Calu3 (cell line): ENCODE measurements at places on chromosomes 5 and 9. TPM values are rescaled to one million over a fixed set of nuclear protein-coding genes. Genes with fewer than 3 reads are reported as not detected.

DNA sequence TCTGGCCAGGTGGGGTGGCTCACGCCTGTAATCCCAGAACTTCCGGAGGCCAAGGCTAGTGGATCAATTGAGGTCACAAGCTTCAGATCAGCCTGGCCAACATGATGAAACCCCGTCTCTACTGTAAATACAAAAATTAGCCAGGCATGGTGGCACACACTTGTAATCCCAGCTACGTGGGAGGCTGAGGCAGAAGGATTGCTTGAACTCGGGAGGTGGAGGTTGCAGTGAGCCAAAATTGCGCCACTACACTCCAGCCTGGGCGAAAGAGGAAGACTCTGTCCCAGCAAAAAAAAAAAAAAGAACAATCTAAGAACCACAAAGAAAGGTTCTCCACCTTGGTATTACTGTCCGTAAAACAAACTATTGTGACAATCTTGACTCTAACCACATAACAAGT lies 9.7 kb downstream of the MYO10 start:
- peaks cover 38% of the 10 kb centered on the region for H3K4me1 ChIP-seq
- H3K27ac ChIP-seq: no peak overlapping the region
- peaks cover 7% of the 10 kb centered on the region for H3K36me3 ChIP-seq
- no peak for DNase-seq

GRCh38 chr5:78569441-78569840 lies 79.1 kb downstream of the LHFPL2 start:
- peak overlapping the region; percentile 91 for H3K27ac ChIP-seq
- no peaks in the 10 kb centered on the region for H3K27me3 ChIP-seq
- H3K4me3 ChIP-seq: peak overlapping the region; percentile 33
- H3K36me3 ChIP-seq: peaks cover 16% of the 10 kb centered on the region

DNA sequence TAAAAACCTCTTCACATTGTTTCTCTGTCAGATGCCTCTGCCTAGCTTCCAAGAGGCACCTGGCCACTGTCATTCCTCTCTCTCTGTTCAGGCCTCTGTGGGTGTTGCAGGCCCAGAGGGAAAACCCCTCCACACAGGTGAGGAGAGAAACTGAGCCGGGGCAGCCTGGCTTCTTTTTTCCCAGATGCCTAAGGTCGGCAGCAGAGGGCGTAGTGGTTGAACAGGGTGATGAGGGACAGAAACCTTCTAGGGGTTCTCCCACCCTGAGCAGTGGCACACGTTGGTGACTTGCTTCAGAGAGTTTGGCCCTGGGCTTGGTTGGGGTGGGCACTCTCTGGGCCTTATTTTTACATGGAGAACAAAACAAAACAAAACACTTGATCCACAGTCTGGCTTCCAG lies 12.2 kb downstream of the IL9 start:
- no peak overlapping the region for H3K27ac ChIP-seq
- peaks cover 21% of the 10 kb centered on the region for H3K4me1 ChIP-seq
- peak; percentile 25 for DNase-seq
- peaks cover 78% of the 10 kb centered on the region for H3K27me3 ChIP-seq
- H3K4me3 ChIP-seq: no peak overlapping the region

Gene ANGPTL2
- total RNA-seq: not detected in 2 replicates

Gene GPR151
- total RNA-seq: not detected in 2 replicates

DNA sequence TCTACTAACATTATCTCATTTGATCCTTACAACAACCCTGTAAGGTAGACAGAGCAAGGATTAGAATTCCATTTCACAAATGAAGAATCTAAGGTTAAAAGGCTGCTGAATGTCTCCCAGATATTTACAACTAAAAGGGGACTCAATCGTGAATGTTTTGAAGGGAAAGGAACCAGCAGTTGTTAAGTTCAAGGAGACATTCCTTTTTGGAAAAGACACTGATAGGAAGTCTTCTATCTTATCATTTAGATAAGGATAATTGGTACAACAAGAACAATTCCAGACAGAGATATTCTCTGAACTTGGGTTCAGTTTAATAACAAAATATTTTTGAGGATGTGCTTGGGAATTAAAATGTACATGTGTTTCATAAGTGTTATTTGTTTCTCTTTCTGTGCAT lies 37.5 kb upstream of the CER1 start:
- H3K4me3 ChIP-seq: no peak overlapping the region
- H3K4me1 ChIP-seq: no peaks in the 10 kb centered on the region
- H3K36me3 ChIP-seq: no peaks in the 10 kb centered on the region
- DNase-seq: no peak
- no peak overlapping the region for H3K27ac ChIP-seq

DNA sequence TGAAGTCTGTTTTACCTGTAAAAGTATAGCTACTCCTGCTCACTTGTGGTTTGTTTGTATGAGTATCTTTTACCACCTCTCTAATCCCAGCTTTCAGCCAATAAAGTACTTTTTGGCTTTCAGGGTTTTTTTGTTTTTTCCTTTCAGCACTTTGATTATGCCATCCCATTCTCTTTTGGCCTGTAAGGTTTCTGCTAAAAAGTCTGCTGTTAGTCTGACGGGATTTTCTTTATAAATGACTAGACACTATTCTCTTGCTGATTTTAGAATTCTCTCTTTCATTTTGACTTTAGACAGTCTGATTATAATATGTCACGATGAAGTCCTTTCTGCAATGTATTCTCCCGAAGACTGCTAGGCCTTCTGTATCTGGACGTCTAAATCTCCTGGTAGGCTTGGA lies 37.2 kb downstream of the TEX10 start:
- no peaks in the 10 kb centered on the region for H3K27me3 ChIP-seq
- H3K4me1 ChIP-seq: peaks cover 8% of the 10 kb centered on the region
- no peak overlapping the region for H3K4me3 ChIP-seq
- no peak overlapping the region for H3K27ac ChIP-seq

DNA sequence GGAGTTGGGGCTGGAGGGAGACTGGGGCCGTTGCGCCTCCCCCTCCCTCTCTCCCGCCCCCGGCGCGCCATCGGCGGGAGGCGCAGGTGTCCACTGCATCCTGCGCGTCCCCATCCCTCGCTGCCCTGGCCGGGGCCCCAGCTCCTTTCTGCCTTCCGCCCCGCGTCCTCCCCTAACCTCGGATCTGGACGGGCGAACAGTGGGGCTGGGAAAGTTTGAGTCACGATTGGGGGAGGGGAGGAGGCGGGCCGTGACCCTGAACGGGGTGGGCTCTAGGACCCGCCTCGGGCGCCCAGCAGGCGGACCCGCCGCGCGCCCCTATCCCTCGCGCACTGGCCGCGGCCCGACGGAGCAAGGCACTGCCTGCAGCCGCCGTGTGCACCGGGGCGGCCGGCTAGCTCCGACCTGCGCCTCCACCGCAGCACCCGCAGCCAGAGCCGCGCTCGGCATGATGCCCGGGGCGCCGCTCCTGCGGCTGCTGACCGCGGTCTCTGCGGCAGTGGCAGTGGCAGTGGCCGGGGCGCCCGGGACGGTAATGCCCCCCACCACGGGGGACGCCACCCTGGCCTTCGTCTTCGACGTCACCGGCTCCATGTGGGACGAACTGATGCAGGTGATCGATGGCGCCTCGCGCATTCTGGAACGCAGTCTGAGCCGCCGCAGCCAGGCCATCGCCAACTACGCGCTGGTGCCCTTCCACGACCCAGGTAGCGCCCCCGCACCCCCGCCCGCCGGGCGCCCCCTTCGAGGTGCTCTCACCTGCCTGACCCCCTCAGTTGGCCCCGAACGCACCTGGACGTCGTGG lies at the start of gene HMCN2:
TSS of gene HMCN2 (plus strand) at position 330 of the 805 bp plus-strand sequence. CDS start at position 449, 119 bp downstream.
- H3K4me3 ChIP-seq: no peak within 1 kb of the TSS
- no peaks in the 10 kb centered on the region for H3K36me3 ChIP-seq
- no peak for DNase-seq

Gene SSBP2
- total RNA-seq: 15.5 and 18.9 TPM in 2 replicates

Gene PCDHB8
- total RNA-seq: 0.21 and 0.61 TPM in 2 replicates

- peaks cover 46% of the 10 kb centered on the region for H3K27me3 ChIP-seq
- DNase-seq: no peak
- no peak overlapping the region for H3K4me3 ChIP-seq
- no peaks in the 10 kb centered on the region for H3K36me3 ChIP-seq
- H3K27ac ChIP-seq: no peak overlapping the region
Observed at GRCh38 chr9:88605512-88606362, 70.8 kb downstream of the NXNL2 start.

Gene TPPP
- total RNA-seq: 0.38 and 0.51 TPM in 2 replicates

DNA sequence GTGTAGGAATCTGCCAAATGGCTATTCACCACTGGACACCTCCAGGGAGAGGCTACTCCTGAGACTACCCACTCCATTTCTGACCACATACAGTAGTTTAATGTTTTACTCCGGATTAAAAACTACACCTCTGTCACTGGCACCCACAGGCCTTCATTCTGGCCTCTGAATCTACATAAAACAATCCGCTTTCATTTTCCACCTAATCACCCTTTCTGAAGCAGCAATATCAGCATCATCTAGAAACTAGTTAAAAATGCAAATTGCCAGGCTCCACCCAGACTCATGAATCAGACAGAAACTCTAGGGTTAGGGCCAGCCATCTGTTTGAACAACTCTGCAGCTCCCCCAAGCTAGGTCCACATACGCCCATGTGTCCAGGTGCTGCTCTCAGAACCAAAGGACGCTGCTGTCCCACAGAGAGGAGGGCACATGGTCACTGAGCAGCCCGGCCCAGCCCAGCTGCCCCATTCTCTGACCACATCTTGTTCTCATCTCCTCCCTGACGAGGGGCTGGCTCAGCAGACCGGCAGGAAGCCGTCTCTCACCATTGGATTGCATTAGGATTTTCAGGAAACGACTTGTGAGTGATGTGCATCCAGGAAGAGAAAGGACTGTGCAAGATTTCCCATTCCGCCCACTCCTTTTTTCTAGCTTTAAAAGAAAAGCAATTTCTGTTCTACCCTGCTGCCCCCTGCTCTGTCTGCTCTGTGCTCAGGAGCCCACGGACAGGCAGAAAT lies 34.7 kb downstream of the ADAM19 start:
- no peaks in the 10 kb centered on the region for H3K27me3 ChIP-seq
- H3K36me3 ChIP-seq: no peaks in the 10 kb centered on the region
- peaks cover 10% of the 10 kb centered on the region for H3K4me1 ChIP-seq
- DNase-seq: no peak
- no peak overlapping the region for H3K4me3 ChIP-seq

DNA sequence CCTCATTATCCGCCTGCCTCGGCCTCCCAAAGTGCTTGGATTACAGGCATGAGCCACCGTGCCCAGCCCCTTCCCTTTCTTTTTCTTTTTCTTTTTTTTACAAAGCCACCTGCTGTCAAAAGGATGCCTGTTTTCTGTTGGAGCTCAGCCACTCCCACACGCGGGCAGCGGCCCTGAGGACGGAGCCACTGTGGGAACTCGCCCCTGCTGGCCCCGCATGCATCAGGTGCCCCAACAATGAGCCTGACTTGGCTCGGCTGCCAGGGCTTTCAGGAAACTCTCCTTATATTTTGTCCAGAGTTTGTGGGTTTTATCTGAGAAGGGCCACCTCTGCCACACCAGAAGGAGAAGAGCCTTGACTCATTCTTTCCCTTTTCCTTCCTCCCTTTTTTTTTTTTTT lies 37.1 kb upstream of the LRRC14B start:
- H3K4me1 ChIP-seq: no peaks in the 10 kb centered on the region
- no peak overlapping the region for H3K4me3 ChIP-seq
- no peak overlapping the region for H3K27ac ChIP-seq
- no peak for DNase-seq
- H3K27me3 ChIP-seq: peaks cover 55% of the 10 kb centered on the region

DNA sequence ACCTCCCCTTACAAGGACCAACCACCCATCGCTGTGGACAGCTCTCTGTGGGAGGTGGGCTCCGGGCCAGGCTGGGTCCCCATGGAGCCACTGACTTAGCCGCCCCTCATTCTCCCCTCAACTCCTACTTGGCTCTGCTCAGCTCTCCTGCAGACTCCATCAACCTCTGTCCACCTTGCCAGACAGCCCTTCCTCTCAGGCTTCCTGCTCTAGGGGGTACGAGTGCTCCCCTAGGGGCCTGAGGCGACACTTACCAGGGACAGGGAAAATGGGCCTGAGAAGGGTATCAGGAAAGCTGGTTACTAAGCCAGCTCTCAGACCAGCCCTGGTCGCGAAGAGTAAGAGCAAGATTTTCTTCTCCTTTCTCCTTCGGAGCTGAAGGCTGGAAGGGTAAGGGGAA lies 43.9 kb downstream of the SHB start:
- peaks cover 17% of the 10 kb centered on the region for H3K4me1 ChIP-seq
- H3K36me3 ChIP-seq: no peaks in the 10 kb centered on the region
- DNase-seq: no peak
- H3K27ac ChIP-seq: no peak overlapping the region
- H3K27me3 ChIP-seq: no peaks in the 10 kb centered on the region

Gene IL3
- total RNA-seq: not detected in 2 replicates

GRCh38 chr5:6886866-6887265 lies 173.6 kb downstream of the TENT4A start:
- no peaks in the 10 kb centered on the region for H3K36me3 ChIP-seq
- DNase-seq: no peak
- no peaks in the 10 kb centered on the region for H3K27me3 ChIP-seq
- no peak overlapping the region for H3K27ac ChIP-seq
- no peaks in the 10 kb centered on the region for H3K4me1 ChIP-seq
- no peak overlapping the region for H3K4me3 ChIP-seq

Gene ACTL7B
- total RNA-seq: not detected in 2 replicates

GRCh38 chr9:75938946-75939345 lies 48.5 kb downstream of the PCSK5 start:
- no peaks in the 10 kb centered on the region for H3K4me1 ChIP-seq
- peaks cover 17% of the 10 kb centered on the region for H3K36me3 ChIP-seq
- no peaks in the 10 kb centered on the region for H3K27me3 ChIP-seq
- H3K4me3 ChIP-seq: no peak overlapping the region
- no peak for DNase-seq

GRCh38 chr5:163880302-163880701 lies 374.9 kb downstream of the MAT2B start:
- no peaks in the 10 kb centered on the region for H3K27me3 ChIP-seq
- H3K4me3 ChIP-seq: no peak overlapping the region
- H3K27ac ChIP-seq: no peak overlapping the region
- no peaks in the 10 kb centered on the region for H3K4me1 ChIP-seq
- H3K36me3 ChIP-seq: no peaks in the 10 kb centered on the region

DNA sequence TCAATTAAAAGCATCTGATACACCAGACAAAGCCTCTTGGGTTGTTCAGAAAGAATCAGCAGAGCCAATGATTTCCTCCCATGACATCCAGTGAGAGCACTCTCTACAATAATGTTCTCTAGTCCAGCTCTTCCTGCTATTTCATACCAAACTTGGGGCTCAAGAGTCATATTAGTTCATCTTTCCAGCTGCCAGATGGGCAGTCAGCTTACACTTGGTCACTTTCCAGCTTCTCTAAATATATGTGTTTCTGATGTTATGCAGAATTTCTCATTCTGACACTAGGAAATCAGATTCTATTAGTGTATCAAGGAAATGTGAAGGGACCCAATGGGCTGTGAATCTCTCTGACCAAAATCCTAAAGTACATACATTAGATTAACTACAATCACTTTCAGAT lies 148.9 kb downstream of the ENC1 start:
- no peaks in the 10 kb centered on the region for H3K36me3 ChIP-seq
- H3K4me1 ChIP-seq: peaks cover 13% of the 10 kb centered on the region
- H3K27ac ChIP-seq: no peak overlapping the region
- no peak for DNase-seq
- no peak overlapping the region for H3K4me3 ChIP-seq

DNA sequence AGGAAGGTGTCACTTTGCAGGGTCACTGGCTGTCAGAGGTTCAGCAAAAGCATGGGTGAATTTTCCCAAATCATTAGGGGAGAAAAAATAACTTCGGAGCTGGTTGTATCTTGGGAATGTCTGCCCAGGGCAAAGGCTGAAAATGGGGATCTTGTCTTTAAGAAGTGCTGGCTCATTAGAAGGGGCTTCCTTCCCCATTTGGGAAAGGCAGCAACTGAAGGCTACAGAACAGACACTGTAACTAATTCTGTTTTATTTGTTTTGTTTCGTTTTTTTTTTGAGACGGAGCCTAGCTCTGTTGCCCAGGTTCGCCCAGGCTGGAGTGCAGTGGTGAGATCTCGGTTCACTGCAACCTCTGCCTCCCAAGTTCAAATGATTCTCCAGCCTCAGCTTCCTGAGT lies 70.3 kb upstream of the PCA3 start:
- H3K36me3 ChIP-seq: no peaks in the 10 kb centered on the region
- no peak overlapping the region for H3K27ac ChIP-seq
- peaks cover 74% of the 10 kb centered on the region for H3K27me3 ChIP-seq
- H3K4me1 ChIP-seq: peaks cover 9% of the 10 kb centered on the region
- no peak for DNase-seq
